Activated CD8-positive, alpha-beta memory T cell treated with anti-CD3 and anti-CD28 coated beads for 1 hour (primary cell): ENCODE measurements at places on chromosomes 16 and 17.

- DNase-seq = no peak
Measured at GRCh38 chr16:27270349-27270748, 1.8 kb upstream of the NSMCE1 start.

- peak; percentile 35 for DNase-seq
Measured at GRCh38 chr17:46212634-46213435, 19.6 kb upstream of the KANSL1 start.

GRCh38 chr17:48610282-48611211 lies at the start of gene HOXB7:
Gene HOXB7 (minus strand): TSS chr17:48611017. CDS start chr17:48610918, 99 bp downstream.
- DNase-seq = peak; percentile 65

DNA sequence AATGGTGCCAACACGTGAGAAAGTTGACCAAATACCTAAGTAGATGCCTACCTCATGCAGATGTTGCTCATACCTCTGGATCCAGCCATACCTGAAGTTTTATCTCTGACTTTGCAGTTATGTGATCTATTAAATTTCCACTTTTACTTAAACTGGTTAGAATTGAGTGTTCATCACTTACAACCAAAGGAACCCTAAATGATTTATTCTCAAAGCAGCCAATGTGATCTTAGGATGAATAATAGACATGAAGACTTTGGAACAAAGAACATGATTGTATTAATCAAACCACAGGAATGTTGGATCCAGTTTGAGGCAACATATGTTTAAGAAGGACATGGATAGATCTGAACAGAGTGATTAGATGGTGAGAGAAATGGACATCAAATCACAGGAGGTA lies 68.7 kb downstream of the IRX6 start:
- DNase-seq = no peak

- DNase-seq = no peak
Measured at GRCh38 chr17:48159232-48159631, 51.7 kb downstream of the SNX11 start.

DNA sequence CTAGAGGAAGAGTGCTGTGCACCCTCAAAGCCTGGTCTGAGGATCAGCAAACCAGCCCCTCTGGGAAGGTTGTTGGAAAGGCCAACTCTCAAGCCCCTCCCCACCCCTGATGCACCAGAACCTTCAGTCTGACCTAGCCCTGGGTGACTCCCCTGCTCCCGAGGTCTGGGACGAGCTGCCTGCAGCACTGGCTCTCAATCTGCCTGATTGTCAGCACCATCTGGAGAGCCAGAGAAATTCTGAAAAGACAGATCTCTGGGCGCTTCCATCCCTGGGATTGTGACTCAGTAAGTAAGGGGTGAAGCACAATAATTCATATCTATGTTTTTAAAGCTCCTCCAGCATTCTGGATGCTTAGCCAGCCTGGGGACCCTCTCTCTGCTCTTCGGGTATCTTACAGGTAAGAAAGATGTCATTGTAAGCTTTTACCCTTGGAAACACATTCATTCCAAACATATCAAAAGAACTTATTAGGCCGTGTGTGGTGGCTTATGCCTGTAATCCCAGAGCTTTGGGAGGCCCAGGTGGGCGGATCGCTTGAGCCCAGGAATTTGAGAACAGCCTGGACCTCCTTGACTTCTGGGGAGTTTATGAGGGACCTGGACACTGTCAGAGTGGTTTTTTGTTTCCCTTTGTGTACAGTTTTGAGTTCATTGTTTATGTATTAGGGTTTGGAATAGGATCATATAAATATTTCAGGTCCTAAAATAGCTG lies 147.5 kb downstream of the KCNJ12 start:
- no peak for DNase-seq

DNA sequence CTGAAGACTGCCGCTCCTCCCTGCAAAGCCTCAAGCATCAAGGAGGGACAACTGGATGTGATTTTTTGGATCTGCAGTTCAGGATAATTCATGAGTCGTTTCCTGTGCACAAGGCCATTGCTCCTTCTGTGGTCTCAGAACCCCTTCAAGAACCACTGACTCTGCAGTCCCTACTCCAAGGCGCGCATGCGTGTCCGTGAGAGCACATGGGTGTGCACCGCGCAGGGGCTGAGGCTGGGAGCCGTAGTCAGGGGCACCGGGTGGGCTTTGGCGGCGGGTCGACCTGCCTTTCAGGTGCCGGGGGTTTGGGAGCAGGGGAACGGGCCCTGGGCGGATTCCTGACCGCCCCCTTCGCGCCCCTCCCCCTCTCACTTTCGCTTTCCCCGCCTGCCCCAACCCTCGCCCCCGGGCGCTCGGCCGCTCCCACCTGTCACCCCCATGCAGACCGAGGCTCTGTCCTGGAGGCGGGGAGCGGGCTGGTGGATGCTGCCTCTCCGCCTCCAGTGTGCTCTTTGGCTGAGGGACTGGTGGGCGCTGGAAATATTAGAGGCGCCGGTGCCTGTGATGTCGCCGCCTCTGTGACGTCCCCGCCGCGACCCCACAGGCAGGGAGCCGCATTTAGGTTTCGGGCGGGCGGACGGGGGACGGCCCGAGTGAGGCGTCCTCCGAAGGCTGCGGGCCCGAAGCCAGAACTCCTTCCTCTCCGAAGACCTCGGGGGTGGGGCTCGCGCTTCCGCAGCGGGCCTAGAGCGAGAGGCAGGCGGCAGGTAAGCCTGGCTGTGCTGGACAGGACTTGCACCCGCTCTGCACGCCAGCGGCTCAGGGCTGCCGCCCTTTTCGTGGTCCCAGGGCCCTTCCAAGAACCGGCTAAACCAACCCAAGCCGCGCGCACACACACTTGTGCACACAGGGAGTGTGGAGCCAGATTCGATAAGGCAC lies at the start of gene SPATA32:
Gene SPATA32 (minus strand): TSS at position 518 of the 939 bp plus-strand sequence. CDS start 78 bp downstream, at position 440.
- DNase-seq = peak; percentile 45

DNA sequence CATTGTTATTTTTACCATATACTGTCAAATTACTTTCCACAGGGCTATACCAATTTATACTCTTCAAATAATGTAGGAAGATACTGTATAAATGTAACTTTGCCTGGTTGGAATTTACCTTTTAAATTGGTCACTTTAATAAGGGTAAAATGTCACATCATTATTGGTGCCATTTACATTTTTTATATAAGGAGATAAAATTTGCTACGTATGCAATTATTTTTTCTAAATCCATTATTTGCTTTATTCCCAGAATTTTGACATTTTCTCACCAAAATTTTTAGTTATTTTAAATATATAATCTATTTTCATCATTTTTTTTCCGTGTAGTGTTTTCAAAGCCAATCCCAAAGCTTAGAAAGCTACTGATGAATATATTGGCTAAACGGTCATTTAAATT lies 664.7 kb downstream of the KCNJ2 start:
- no peak for DNase-seq

GRCh38 chr16:64882078-64882784 lies 239.6 kb downstream of the CDH11 start:
- no peak for DNase-seq

GRCh38 chr16:81715358-81716196 lies 63.5 kb upstream of the PLCG2 start:
- no peak for DNase-seq

DNA sequence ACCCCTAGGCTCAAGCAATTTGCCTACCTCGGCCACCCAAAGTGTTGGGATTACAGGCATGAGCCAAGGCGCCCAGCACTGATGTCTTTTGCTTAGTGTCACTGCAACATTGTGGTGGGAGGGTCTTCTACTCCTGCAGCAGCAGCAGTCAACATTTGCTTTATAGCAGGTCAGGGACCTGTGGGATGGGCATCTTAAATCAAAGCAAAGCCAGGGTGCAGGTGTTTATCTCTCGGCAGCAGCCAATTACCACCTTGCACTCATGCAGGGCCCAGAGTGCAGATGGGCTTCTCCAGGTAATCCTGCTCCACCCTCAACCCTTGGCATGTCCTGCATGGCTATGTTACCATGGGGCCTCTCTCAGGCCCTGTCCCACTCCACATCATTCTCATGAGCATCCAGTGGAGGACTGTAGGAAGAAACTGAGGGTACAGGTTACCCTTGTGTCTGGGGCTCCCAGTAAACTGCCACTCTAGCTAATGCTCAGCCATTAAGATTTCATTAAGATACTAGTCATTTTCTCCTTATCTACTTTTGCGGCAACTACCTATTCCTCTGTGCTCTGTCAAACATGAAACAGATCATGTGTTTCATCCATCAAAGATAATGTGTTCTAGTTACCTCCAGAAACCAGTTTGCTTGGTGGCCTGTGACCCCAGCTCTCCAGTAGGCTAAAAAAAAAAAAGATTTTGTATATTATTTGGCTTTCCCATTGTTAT lies 16.8 kb downstream of the ADGRG5 start:
- no peak for DNase-seq

DNA sequence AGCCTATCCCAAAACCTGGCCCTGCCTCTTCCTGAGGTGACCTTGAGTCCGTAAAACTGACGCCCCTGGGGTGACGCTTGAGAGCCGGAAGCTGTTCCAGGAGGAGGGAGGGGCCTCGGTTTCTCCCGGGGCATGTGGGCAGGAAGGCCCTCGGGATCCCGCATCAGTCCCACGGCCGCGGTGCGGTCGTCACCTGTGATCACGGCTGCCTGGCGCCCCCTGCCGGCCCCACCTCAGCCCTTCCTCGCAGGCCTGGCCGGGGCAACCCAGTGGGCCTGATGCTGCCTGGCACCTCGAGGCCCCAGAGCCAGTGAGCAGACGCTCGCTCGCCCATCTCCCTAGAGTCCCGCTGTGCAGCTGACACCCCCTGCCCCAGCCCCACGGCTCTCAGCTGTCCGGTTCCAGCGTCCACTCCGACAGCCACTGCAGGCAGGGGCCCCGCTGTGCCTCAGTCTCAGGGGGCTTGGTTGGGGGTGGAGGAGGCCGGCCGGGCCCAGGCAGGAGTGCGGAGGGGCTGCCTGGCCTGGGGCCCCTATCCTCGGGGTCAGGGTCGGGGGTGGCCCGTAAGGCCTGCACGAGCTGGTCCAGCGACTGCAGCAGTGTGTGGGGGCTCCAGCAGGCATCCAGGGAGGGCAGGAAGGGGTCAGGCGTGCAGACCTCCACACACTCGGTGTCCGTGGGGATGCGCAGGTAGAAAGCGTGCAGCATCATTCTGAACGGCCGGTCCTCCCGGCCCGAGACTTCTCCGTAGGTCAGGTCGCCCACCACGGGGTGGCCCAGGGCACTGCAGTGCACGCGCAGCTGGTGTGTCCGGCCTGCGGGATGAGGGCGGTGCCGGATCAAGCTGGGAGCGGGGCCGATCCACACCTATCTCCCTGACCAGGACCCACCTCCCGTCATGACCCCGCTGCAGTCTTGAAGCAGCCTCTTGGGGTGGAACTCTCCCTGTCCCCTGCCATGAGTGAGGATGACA lies 2.3 kb downstream of the RPUSD1 start:
- peak; percentile 69 for DNase-seq

GRCh38 chr17:83127431-83128160 lies 48.2 kb downstream of the METRNL start:
- DNase-seq = no peak

GRCh38 chr17:38605411-38605840 lies 326 bp downstream of the SRCIN1 start:
- DNase-seq = no peak

DNA sequence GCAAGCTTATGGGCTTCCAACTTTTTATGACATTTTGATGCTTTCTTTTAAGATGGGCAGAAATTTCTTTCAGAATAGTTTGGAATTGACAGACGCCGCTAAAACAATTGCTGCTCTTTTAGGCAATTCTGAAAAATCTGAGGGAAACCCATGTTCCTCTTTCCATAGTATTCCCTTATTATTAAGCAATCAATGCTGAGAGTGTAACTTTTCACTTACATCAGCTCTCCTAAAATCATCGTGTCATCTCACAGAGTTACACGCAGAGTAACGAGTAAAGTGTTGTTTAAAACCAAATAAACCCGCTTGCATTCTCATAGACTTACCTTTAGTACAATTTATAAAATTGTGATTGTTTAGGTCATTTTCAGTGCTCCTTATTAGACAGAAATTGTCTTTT lies 150.6 kb downstream of the MAF start:
- no peak for DNase-seq

- no peak for DNase-seq
Measured at GRCh38 chr17:78526231-78527025, 50.8 kb downstream of the DNAH17 start.

DNA sequence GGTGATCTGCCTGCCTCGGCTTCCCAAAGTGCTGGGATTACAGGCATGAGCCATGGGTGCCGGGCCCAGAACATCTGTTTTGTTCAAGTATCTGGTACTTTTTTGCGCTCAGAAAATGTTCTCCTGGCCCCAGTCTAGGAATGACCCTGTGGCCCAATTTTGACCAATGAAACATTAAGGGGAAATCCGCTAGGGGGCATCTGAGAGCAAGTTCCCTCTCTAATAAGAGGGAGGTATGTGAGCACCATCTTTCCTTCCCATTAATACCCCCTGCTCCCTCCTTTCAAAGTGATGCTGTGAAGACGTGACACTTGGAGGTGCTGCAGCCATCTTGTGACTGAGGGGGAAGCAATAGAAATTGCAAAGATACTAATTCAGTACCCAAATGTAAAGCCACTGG lies 16.5 kb upstream of the CLEC3A start:
- no peak for DNase-seq

GRCh38 chr17:57988301-57989250 lies 522 bp upstream of the VEZF1 start:
- DNase-seq = no peak

DNA sequence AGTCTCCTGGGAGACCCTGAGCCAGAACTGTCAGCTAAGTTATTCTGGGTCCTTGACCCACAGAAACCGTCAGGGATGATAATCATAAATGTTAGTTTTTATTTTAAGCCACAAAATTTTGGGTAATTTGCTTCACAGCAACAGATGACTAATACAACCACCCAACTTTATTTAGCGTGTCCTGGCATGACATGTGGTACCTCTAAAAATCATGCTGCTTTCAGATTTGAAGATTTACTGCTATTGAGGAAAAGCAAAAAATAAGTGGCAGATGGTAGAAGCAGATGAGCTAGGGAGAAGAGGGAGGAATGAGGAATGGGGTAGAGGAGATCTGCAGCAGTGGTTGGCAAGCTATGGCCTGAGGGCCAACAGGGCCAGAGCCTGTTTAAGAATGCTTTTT lies 90.4 kb downstream of the TMEM100 start:
- DNase-seq = no peak

GRCh38 chr16:21946889-21947635 lies 6.1 kb upstream of the UQCRC2 start:
- no peak for DNase-seq

GRCh38 chr16:10780628-10781027 lies 37.0 kb downstream of the NUBP1 start:
- no peak for DNase-seq

GRCh38 chr17:74453665-74454196 lies 12.7 kb upstream of the CD300A start:
- peak; percentile 67 for DNase-seq

GRCh38 chr16:58187665-58188421 lies 10.1 kb downstream of the CSNK2A2 start:
- no peak for DNase-seq

DNA sequence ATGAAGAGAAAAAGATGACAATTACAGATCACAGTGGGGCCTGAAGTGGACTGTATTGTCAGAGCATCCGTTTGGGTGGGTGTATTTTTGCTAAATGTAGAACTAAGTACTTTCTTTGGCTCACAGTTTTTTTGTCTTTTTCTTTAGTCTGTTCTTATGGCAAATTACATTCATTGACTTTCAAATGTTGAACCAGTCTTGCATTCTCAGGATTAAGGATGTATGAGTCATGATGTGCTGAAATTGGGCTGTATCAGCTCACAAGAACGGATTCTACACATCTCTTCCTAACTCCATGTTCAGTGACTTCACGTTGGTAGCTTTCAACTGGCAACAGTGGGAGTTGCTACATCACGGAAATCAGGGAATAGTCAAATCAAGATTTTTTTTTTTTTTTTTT lies 66.5 kb downstream of the TEX2 start:
- no peak for DNase-seq

GRCh38 chr17:5815396-5815795 lies 231.1 kb upstream of the NLRP1 start:
- DNase-seq = no peak

- DNase-seq = no peak
Measured at GRCh38 chr16:65700596-65700995, 578.7 kb upstream of the CDH11 start.
